Activated CD4-positive, alpha-beta T cell treated with anti-CD3 and anti-CD28 coated beads for 24 hours (primary cell): ENCODE measurements at places on chromosomes 12 and 14.

- no peak for DNase-seq
Observed at GRCh38 chr12:47017901-47018475, 61.4 kb upstream of the PCED1B start.

GRCh38 chr12:125120566-125120965 lies 55.3 kb downstream of the AACS start:
- DNase-seq, result no peak

GRCh38 chr14:92411941-92412340 lies 89.0 kb downstream of the SLC24A4 start:
- no peak for DNase-seq

DNA sequence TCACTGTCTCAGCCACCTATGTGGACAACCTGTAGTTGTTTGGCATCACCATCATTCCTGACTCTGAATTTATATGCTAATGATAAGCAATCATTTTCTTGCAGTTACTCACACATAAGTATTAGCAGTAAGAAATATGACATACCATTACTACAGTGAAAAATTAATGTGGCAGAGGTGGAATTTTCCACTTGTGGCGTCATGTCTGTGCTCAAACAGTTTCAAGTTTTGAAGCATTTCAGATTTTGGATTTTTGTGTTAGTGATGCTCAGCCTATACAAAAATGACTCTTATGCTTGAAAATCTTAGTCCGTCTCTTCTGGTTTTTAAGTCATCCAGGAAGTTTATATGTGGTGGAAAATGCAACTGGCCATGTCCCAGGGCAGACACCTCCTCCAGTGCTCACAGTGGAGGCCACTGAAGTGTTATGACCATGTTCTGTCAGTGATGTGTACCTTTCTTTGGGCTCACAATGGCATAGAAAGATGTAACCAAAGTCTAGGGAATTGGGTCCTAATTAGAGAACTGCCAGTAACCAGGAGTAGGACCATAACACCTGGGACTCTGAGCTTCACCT lies 220.6 kb downstream of the SYT1 start:
- no peak for DNase-seq

DNA sequence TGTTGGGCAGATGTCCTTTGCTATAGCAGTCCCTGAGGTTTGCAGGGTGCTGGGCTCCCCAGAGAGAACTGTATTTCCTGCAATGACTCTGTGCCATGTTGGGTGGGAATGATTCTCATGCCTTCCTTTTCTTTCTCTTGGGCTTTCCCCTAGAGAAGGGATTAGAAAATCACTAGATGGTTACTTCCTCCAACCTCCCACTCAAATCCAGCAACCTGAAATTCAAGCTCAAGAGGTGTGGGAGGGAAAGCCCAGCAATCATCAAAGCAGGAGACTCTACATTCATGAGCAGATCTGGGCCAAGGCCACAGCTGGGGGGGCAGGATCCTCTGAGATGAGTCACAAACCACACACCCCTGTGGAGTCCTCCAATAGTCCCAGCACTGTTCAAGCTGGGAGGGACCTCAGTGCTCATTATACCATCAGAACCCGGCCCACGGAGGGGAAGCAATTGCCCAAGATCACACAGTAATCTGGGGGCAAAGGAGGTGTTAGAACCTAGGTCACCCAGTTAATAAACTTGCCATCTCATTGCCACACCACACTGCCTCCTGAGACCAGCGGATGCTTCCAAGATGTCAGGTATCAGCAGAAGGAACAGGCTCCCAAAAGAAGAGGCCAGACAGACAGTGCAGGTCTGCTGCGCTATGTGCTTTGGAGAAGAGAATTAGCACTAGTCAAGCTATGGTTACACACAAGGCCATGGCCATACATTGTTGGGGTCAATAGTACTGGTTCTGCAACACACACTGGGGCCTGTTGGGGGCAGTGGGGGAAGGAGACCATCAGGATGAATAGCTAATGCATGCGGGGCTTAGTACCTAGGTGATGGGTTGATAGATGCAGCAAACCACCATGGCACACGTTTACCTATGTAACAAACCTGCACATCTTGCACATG lies 65.7 kb downstream of the TTC9 start:
- DNase-seq, result no peak

GRCh38 chr12:129635021-129635685 lies 268.7 kb downstream of the TMEM132D start:
- no peak for DNase-seq

DNA sequence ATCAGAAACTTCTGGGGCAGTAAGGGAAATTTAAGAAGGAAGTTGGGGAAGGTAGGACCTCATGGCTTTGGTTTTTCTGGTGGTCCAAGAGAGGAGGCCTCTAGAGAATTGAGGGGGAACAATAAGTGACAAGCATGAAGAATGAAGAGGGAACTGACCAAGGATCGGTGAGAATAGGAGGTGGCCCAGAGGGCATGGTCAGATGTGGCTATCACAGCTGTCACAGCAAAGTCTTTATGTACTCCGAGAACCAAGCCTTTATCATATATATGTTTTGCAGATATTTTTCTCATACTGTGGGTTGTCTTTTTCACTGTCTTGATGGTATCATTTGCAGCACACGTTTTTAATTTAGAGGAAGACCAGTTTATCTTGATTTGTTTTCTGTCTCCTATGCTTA lies 64.3 kb downstream of the PPP2R5C start:
- DNase-seq, result no peak

GRCh38 chr12:62860501-62861411 lies 74.2 kb downstream of the PPM1H start:
- DNase-seq, result no peak
